Left ventricle myocardium superior (tissue), 1 donor: ENCODE measurements at places on chromosomes 6 and 20.

DNA sequence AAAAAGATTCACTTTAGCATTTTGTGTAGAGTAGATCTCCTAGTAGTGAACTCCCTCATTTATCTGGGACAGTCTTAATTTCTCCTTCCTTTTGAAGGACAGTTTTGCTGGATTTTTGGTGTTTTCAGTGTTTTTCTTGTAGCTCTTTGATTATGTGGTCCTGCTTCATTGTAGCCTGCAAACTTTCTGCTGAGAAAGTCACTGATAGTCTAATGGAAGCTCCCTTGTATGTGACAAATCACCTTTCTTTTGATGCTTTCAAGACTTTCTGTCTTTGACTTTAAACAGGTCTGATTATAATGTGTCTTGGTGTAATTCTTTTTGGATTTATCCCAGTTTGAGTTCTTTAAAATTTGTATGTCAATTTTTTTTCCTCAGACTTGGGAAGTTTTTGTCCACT, 86.1 kb downstream of the FAM83B start:
- DNase-seq = no peak

DNA sequence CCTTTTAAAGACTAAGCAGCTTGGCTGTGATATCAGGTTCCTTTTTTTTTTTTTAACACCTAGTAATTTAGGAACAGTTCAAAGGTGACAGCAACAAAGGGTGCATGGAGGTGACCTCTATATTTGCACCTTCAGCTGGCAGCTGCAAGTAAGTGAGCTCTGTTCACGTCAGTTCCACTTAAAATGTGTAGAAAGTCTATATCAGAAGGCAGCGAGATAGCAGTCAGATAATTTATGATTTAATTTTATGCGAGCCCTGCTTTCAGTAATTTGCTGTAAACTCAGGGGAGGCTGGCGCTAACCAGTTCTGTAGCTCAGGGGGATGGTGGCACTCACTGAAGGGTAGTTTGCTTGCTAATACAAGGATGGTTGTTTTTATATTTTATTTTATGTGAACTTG, 602.8 kb upstream of the MMS22L start:
- no peak for DNase-seq

DNA sequence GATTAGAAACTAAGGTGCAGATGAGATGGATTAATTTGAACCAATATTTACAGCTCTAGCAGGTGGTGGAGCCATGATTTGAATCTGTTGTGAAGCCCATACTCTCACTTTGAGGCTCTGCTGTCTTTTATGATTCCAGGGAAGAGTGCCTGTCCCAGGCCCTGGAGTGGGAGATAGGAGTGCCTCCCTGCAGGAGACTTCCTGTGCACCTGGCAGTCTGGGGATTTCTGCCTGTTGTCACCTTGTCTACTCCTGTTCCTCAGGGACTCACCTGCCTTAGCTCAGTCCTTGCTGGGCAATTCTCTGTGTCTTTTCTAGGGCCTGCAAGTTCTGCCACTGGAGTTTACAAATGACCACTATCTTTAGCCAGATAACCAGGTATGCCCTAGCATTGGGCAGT, 46.3 kb downstream of the SCAND1 start:
- DNase-seq = no peak

DNA sequence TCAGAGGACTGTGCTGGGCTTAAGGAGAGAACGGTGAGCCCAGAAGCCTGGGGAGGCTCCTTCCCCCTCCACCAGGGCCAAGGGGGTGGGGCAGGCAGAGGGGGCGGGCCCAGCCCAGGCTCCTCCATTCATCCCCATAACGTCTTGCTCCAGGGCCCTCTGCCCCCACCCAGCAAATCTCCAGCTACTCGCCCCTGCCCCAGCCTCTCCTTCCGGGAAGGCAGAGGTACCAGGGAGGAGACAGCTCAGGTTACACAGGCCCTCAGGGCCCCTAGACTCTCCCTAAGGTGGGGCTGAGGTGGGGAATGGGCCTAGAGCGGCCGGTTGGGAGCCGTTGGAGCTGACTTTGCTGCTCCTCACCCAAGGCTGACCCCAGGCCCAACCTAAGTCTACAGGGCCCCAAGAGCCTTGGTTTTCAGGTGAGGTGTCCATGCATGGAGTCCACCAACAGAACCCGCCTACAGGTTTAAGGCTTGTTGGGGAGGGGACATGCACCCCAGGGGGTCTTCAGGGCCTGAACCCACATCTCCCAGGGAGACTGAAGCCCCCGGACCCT, 1.2 kb downstream of the LAMA5 start:
- peak; percentile 45 for DNase-seq

DNA sequence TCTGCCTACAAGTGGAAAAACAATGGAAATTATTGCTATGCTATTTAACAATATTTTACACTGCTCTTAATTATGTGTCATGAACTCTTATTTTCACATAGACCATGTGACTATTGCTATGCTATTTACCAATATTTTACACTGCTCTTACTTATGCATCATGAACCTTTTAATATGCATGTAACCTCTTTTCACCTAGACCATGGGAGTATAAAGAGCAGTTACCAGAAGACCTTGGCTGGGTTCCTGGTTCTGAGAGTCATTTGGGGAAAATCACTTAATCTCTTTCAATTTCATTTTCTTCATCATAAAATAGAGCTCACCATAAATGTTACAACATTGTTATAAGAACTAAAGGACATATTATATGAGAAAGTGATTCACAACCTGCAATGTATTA, 223.8 kb upstream of the RNF217 start:
- DNase-seq = no peak

GRCh38 chr20:57568088-57568896, 7.4 kb downstream of the PCK1 start:
- no peak for DNase-seq

- no peak for DNase-seq
These were observed 17.4 kb downstream of the PRPH2 start for GRCh38 chr6:42704937-42705374.

DNA sequence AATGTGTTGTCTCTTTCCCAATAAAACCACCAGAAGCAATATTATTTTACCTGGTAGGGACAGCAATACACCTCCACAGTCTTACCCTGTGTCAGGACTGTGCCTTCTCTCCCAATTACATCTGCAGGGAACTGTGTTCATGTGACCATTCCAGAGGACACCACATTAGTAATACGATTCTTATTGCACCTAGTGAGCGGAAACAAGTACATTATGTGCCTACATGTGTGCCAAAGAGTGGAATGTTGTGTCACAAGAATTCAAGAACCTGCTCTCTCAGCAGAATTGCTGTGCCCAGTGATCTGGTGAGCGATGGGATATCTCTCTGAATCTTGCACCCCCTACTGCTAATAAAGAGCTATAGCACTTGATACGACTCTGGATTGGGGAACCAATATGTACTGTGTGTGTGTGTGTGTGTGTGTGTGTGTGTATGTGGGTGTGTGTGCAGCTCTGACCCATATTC, 57.4 kb upstream of the FOXC1 start:
- no peak for DNase-seq

DNA sequence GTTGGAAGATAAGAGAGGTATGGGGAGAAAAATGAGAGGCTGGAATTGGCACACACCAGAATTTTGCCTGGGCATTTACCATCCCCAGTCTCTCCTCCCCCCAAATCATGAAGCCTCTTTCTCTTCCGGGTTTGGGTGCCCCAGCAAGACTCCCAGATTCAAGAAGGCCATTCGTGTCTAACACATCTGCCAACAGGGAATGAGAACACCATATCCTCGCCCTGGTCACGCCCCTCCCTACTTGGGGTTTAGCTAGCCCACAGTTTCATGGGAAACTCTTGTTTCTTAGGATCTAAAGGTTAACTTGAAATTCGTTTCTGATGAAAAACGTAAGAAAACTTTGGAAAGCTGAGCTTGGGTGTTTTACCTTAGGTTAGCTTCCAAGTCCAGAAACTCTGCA, 105.5 kb upstream of the TMEM170B start:
- DNase-seq = no peak

GRCh38 chr20:11738852-11739251, 178.8 kb upstream of the BTBD3 start:
- no peak for DNase-seq

DNA sequence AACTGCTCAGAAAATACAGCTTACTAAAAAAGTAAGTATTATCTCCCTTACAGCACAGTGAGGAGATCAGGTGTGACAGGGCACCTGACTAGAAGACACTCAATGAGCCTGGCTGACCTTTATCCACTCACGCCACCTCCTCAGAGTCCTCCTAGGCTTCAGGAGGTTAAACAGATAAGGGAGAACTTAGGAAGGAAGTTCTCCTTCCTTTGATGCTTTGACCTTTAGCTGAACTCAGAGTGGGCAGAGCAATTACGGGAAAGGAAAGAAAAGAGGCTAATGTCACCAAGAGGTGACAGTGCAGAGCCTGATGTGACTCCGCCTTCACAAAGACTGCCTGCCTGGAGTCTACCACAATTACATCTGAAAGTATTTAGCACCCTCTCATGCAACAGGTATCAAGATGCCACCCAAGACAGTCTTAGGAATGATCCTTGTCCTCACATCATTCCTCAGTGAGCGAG, 36.7 kb downstream of the MAN1A1 start:
- DNase-seq = no peak

DNA sequence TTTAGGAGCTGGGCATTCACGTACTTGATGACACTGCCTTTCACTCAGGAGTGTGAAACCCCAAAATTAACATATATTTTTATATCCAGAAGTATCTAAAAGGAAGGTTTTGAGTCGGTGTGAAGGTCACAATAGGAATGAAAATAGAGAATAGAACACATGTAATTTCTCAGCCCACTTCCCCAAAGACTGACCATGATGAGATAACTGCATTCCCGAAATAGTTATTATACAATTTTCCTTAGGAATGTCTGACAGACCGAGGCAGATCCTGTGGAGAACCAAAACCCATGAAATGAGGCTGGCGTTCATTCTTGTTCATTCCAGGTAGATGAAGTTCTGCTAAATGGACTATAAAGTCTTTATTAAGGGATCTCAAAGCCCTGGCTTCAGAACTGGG, 10.3 kb downstream of the NSFL1C start:
- DNase-seq = no peak

DNA sequence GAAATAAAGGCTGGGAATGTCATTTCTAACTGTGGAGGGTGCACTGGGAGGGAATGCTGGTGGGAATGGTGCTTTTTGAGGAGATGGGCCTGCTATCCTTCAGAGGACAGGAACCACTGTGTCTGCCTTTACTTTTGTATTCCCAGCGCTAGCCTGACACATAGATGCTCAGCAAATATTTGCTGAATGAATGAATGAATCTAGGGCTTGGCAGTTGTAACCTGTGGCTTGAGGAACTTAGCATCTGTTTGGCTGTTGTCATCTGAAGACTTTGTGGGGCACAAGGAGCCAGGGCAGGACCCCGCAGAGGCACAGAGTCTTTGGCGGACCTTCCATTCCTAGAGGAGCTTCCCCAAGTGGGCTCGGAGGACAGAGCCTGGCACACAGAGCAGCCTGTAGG, 6.1 kb downstream of the TOX2 start:
- DNase-seq = no peak

DNA sequence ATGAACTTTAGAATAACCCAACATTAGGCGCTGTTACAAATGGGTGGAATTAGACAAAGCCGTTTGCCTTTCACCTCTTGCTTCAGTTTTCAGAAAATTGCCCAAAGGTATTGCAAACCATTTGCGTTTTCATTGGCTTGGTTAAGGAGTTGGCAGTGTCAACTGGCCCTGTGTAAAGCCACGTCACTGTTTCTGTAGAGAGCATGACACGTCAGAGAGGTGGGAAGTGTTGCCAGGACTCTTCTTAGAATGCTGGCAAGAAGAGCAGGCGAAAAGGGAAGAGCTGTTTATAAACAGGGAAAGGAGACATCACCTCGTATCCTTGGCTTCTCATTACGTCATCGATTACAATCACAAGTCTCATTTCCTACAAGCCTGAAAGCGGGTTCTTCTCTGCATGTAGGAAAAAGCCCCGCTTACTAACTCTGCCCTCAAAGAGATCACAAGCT, 4.2 kb upstream of the IRF4 start:
- no peak for DNase-seq

- DNase-seq = no peak
These were observed 10.1 kb downstream of the MAP3K5 start for GRCh38 chr6:136782021-136782770.

DNA sequence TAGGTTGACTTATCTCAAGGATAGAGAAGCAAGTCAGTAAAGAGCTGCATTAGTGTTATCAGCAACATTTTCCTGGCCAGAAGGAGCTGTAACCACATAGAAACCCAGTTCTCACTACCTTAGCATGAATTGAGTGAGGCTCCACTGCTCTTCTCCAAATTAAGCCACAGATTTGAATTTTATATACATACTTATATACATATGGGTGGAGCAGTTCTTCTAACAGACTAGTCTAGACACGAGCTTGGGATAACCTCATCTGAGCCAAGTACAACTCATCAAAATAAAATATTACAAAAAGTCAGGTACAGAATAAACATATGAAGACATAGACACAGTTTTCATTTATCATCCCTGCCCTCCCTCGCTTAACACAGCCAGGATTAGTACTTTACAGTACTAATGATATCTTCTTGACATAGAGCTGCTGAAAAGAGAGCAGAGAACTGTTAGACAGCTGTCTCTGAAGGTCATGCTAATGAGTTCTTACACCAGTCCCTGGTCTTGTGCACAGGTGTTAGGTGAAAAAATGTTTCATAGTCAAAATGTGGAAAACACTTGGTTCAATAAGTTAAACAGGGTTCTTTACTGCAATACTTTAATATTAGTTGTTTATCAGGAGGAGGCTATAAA, 147.4 kb upstream of the HTR1E start:
- DNase-seq = no peak

- no peak for DNase-seq
These were observed 84.7 kb downstream of the FOXA2 start for GRCh38 chr20:22499515-22500166.

GRCh38 chr6:133377219-133377618, 136.1 kb downstream of the EYA4 start:
- no peak for DNase-seq

GRCh38 chr6:168145747-168146596, 67.0 kb upstream of the FRMD1 start:
- no peak for DNase-seq

GRCh38 chr20:51800060-51800871, 2.1 kb downstream of the SALL4 start:
- peak; percentile 71 for DNase-seq

- no peak for DNase-seq
These were observed 24.8 kb upstream of the EZR start for GRCh38 chr6:158843751-158844683.

DNA sequence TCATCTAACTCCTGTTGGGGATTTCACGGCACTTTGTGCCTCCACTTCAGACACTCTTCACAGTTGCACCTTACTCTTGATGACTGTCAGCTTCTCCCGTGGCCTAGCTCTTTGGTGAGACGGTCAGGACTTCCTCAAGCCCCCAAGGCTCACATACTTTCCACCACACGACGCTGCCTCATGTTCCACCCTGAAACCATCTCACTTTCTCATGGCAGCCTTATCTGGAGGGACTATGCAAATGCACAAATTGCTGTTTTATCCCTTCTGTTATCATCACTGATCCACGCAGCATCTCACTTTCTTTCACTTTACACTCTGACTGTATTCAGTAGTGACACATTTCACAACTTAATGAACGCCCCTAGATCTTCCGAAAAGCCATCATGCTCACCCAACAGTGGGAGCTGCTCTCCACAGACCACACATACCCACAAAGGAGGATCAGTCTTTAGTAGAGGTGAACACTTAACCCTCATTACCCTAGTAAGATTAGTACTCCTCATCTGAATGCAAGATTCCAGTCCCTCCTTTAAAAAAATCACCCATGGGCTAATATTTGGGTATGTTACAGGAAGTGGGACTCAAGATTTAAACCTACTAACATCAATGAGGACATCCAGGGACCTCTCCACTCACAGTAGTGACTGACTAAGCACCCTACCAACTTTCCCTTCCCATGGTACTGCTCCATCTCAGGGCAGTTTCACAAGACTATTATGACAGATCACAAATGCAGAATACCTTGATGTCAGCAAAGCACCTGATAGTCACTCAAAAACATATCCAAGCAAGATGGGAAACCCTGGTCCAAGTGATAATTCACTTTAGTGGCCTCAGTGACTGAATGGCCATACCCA, 35.4 kb downstream of the FYN start:
- no peak for DNase-seq
